Right lobe of liver (tissue), 6 donors: ENCODE measurements at places on chromosomes 13 and 19. TPM values are rescaled to one million over a fixed set of nuclear protein-coding genes. Genes with fewer than 3 reads are reported as not detected.

DNA sequence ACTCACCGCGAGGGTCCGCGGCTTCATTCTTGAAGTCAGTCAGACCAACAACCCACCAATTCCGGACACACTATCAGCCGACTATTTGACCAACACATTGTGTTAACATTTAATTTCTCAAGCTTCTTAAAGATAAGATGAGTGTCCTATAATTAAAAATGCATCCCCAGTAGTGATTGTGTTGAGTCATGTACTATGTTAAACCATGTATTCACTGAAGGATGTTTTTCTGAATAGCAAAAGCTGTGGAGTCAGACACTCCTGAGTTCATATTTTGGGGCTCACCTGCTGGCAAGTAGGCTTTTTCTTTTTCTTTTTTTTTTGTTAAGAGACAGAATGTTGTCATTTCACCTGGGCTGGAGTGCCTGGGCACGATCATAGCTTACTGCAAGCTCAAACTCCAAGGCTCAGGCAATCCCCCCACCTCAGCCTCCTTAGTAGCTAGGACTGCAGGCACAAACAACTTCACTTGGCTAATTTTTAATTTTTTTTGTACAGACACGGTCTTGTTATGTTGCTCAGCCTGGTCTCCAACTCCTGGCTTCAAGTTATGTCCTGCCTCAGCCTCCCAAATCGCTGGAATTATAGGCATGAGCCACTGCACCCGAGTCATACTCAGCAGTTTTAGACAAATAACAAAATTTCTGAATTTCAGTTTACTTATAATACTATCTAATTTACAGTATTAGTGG lies 606.9 kb downstream of the PCDH9 start:
- no peaks in the 10 kb centered on the region for H3K36me3 ChIP-seq
- no peaks in the 10 kb centered on the region for H3K4me1 ChIP-seq
- no peak overlapping the region for H3K4me3 ChIP-seq
- H3K27ac ChIP-seq: no peak overlapping the region
- DNase-seq: no peak

DNA sequence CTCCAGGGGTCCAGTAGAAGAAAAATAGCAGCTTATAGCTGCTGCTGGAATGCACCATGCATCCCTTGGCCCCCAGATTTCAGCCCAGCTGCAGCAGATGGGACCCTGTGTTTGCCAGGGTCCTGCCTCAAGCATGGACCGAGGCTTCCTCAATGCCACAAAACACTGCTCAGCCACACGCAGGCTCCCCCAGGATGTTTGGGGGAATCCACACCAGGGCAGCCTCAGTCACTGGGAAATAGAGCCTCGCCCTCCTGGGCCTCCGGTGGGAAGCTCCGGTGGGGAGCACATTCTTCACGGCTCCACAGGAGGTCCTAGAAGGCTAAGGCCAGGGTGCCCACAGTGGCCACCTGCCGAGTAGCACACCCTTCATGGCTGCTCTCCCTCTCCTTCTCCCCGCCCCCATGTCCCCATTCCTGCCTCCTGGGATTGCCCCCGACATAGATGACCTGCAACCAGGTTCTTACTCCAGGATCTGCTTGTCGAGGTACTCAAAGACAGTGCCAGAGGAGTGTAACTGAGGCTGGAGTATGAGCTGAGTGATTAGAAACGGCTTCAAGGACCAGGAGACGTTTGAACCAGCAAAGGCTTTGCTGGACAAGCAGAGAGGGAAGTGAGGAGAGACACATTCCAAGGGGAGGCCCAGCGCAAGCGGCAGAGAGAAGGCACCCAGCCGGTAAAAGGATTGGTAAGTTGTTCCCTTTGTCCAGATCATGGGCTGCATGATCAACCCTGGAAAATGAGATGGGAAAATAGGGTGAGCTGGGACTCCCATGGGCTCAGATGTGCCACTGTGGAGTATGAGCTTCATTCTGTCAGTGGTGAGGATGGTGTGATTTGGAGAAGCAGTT lies 110.7 kb upstream of the UQCRFS1 start:
- H3K27ac ChIP-seq: no peak overlapping the region
- no peak for DNase-seq
- H3K36me3 ChIP-seq: no peaks in the 10 kb centered on the region
- no peaks in the 10 kb centered on the region for H3K4me1 ChIP-seq

The ZNF66 gene
- 0.57 TPM for total RNA-seq

DNA sequence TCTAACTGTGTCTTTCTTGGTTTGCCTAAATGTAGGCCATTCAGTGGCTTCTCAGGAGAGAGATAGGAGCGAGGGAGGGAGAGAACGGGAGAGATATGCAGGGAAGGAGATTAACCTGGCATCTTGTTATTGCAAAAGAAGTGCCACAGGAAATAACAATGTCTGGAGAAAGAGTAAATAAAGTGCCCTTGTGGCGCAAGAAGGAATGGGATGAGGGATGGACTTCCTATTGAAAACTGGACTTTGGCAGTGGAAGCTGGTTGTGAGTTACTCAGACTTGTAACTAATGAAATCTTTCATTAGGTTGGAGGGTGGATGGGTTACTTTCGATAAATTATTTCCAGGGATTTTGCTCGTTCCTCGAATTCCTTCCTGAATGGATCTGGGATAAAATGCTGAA lies 136.1 kb downstream of the LACC1 start:
- H3K36me3 ChIP-seq: no peaks in the 10 kb centered on the region
- no peaks in the 10 kb centered on the region for H3K4me1 ChIP-seq
- no peak overlapping the region for H3K27ac ChIP-seq

DNA sequence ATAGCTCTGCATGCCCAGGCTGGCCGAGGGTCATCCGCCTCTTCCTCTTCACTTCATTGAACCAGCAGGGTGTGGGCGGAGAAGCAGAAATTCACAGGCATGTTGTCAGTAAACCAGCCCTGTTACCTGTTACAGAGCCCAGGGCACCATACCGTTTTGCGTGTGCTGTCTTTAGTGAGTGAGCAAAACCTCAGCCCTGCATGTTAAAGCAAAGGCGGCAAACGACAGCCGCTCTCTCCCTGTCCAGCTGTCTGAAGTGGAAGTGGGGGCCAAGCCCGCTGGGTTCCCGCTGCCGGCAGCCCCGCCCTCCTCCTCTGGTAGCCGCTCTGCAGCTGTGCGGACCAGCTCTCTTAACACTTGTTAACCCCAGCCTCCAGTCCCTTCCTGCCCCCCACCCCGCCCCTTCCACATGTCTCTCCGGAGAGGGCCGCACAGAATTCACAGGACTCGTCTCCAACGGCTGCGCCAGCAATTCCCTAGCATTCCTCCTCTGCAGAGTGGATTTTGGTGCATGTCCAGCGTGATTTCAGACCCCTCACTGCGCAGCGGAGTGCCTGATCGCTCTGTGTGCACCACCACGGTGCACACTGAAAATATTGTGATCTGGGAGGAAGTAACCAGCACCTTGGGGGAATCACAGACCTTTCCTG lies 12.7 kb downstream of the KLHL26 start:
- H3K4me1 ChIP-seq: no peaks in the 10 kb centered on the region
- peak overlapping the region; percentile 47 for H3K27ac ChIP-seq
- no peak overlapping the region for H3K4me3 ChIP-seq

DNA sequence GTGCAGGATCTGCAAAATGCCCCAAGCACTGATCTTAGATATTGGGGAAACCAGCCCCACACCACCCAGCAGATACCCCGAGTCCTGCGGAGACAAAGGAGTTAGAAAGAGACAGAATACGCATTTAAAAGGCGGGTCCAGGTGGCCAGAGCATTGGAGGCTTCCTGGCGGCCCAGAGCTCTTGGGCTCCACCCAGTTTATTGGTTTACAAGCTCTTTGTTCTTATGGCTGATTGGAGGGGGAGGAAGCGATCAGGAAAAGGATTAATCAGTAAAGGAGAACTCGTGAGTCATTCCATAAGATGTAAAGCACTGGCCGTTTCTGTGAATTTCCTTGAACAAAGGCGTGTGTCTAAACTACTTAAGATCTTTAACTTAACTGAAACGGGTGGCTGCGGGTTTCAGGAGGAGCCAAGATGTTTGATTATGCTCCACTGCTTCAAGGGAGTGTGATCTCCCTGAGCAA lies 926 bp downstream of the ZNF587 start:
- H3K27ac ChIP-seq: no peak overlapping the region
- H3K36me3 ChIP-seq: no peaks in the 10 kb centered on the region
- no peaks in the 10 kb centered on the region for H3K4me1 ChIP-seq
- H3K27me3 ChIP-seq: no peaks in the 10 kb centered on the region

- no peak overlapping the region for H3K4me3 ChIP-seq
- no peaks in the 10 kb centered on the region for H3K36me3 ChIP-seq
- no peak for DNase-seq
- no peaks in the 10 kb centered on the region for H3K4me1 ChIP-seq
- H3K27ac ChIP-seq: no peak overlapping the region
These were observed 9.6 kb downstream of the IRGC start for GRCh38 chr19:43725468-43725867.

The TPTE2 gene
- not detected for total RNA-seq

DNA sequence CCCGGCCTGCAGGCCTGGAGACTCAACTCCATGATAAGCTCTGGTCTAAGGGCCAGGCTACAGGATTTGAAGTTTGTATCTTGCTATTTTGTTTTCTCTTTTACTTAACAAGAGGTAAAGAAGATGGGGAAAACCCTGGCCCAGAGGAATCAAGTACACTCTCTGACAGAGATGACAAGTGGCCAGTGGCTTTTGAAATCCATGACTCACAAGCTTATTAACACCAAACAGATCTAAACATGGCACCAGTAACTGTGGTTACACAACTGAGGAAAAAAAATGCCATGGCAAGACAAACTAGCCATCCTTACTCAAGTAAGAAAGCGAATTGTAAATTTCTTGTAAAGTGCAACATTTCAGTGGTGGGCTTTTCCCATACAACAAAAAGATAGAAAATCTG lies 72.6 kb upstream of the SERTM1 start:
- no peak for DNase-seq
- H3K27ac ChIP-seq: no peak overlapping the region
- no peak overlapping the region for H3K4me3 ChIP-seq
- no peaks in the 10 kb centered on the region for H3K4me1 ChIP-seq
- H3K36me3 ChIP-seq: no peaks in the 10 kb centered on the region
- H3K27me3 ChIP-seq: no peaks in the 10 kb centered on the region

GRCh38 chr19:29804493-29804892 lies 7.3 kb upstream of the CCNE1 start:
- no peak overlapping the region for H3K27ac ChIP-seq
- no peaks in the 10 kb centered on the region for H3K4me1 ChIP-seq
- no peaks in the 10 kb centered on the region for H3K36me3 ChIP-seq
- DNase-seq: no peak
- H3K4me3 ChIP-seq: no peak overlapping the region
- no peaks in the 10 kb centered on the region for H3K27me3 ChIP-seq

- H3K27ac ChIP-seq: no peak overlapping the region
- H3K27me3 ChIP-seq: no peaks in the 10 kb centered on the region
- no peaks in the 10 kb centered on the region for H3K4me1 ChIP-seq
These were observed 747.2 kb downstream of the OLFM4 start for GRCh38 chr13:53775807-53776206.

The ZNF841 gene
- 2.8 TPM for total RNA-seq

- no peaks in the 10 kb centered on the region for H3K36me3 ChIP-seq
- no peaks in the 10 kb centered on the region for H3K27me3 ChIP-seq
- peak within 1 kb of the TSS; percentile 51 for H3K27ac ChIP-seq
- DNase-seq: no peak
- no peaks in the 10 kb centered on the region for H3K4me1 ChIP-seq
These were observed at the start of gene RINL for GRCh38 chr19:38877781-38878574. RINL (minus strand) TSS chr19:38878275; CDS start chr19:38876742, 1,533 bp downstream.

The ZNF20 gene
- 0.98 TPM for total RNA-seq

DNA sequence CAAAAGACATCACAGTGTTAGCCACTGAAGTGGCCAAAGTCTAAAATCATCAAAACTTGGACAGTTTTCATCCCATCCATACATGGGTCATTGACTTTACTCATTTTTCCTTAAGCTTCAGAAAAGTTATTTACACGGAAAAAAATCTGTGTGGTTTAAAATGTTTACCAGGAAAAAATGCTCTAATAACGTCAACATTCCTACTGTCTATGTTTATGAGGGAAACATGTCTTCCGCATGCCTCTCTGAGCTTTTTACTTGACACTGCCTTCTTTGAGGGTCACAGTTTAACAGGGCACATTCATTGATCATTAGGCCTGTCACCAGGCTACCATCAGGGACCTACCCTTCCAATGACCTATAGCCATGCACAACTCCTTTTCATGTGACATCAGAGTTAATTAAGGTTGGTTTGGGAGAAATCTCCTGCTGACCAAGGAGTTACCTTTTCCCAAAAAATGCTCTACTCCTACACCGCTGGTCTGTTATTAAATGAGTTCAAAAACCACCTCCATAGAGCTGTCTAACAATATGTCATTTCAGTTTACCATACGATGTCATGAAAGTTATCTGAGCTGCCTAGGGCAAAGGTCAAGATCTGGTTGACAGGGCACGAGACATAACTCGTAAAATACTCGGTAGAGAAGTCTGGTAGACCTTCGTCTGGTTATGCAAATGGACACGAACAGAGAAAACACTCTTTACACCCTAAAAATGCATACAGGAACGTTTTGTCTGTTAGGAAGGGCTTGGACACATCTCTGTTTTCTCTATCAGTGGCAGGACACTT lies 17.8 kb downstream of the FLT1 start:
- no peak for DNase-seq
- no peak overlapping the region for H3K4me3 ChIP-seq
- no peak overlapping the region for H3K27ac ChIP-seq
- no peaks in the 10 kb centered on the region for H3K4me1 ChIP-seq
- no peaks in the 10 kb centered on the region for H3K27me3 ChIP-seq
- no peaks in the 10 kb centered on the region for H3K36me3 ChIP-seq

GRCh38 chr13:19182536-19182935 lies 912 bp upstream of the TUBA3C start:
- H3K4me1 ChIP-seq: no peaks in the 10 kb centered on the region
- H3K36me3 ChIP-seq: no peaks in the 10 kb centered on the region
- H3K27me3 ChIP-seq: no peaks in the 10 kb centered on the region
- no peak for DNase-seq

GRCh38 chr19:2488942-2489731 lies 13.2 kb downstream of the GADD45B start:
- H3K4me1 ChIP-seq: no peaks in the 10 kb centered on the region
- peak; percentile 79 for DNase-seq
- peak overlapping the region; percentile 24 for H3K27ac ChIP-seq
- H3K27me3 ChIP-seq: no peaks in the 10 kb centered on the region
- H3K4me3 ChIP-seq: peak overlapping the region; percentile 48

GRCh38 chr13:26465514-26465913 lies 92.0 kb upstream of the WASF3 start:
- H3K4me1 ChIP-seq: no peaks in the 10 kb centered on the region
- no peaks in the 10 kb centered on the region for H3K27me3 ChIP-seq
- H3K27ac ChIP-seq: no peak overlapping the region
- no peak for DNase-seq

GRCh38 chr19:43820098-43820883 lies 6.8 kb upstream of the ZNF283 start:
- H3K27me3 ChIP-seq: no peaks in the 10 kb centered on the region
- H3K27ac ChIP-seq: no peak overlapping the region
- no peak overlapping the region for H3K4me3 ChIP-seq
- H3K36me3 ChIP-seq: no peaks in the 10 kb centered on the region
- no peak for DNase-seq
